ENCODE measurements at places on chromosomes 4 and X. TPM values are rescaled to one million over a fixed set of nuclear protein-coding genes. Genes with fewer than 3 reads are reported as not detected.

GRPR gene
- 0.52 TPM for total RNA-seq

GRCh38 chrX:8044947-8045346 is 117.7 kb upstream of the PNPLA4 start:
- no peaks in the 10 kb centered on the region for H3K36me3 ChIP-seq
- no peaks in the 10 kb centered on the region for H3K4me1 ChIP-seq
- no peak overlapping the region for H3K27ac ChIP-seq
- H3K27me3 ChIP-seq = no peaks in the 10 kb centered on the region
- no peak for DNase-seq

GRCh38 chr4:46392421-46392820 is 2.5 kb upstream of the GABRA2 start:
- H3K36me3 ChIP-seq = no peaks in the 10 kb centered on the region
- no peak for DNase-seq
- H3K4me1 ChIP-seq = no peaks in the 10 kb centered on the region
- H3K27ac ChIP-seq = no peak overlapping the region
- H3K4me3 ChIP-seq = no peak overlapping the region

DNA sequence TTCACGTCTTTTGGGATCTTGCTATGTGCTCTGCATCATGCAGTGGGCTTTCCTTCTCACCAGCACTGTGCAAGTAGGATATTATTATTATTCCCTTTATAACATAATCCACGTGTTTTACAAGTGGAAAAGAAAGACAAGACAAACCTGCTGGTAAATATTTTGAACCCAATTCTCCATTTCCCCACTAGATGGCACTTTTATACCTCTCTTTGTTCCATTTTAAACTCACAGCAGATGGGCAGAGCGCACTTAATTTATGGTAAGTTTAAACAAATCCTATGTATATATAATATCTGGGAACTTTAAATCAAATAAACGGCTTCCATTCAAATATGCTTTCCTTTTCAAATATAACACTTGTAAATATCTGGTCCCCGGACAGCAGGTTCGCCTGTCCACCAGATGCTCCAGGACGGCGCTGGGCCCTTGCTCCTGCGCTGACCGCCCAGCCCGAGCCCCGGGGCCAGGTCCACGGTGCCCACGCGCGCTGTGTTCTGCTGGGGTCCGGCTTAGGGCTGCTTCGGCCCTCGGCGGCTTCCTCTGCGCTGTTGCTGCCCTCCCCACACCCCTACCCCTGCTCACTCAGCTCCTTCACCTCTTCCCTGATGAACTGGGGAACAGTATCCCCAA is 31.1 kb downstream of the F11 start:
- DNase-seq = peak; percentile 79
- no peaks in the 10 kb centered on the region for H3K27me3 ChIP-seq
- no peak overlapping the region for H3K4me3 ChIP-seq
- no peaks in the 10 kb centered on the region for H3K36me3 ChIP-seq
- no peaks in the 10 kb centered on the region for H3K4me1 ChIP-seq

AMOT gene
- total RNA-seq = 2.1 TPM

SLC2A9 gene
- total RNA-seq = not detected

- H3K4me1 ChIP-seq = no peaks in the 10 kb centered on the region
- DNase-seq = no peak
- H3K4me3 ChIP-seq = no peak overlapping the region
- no peaks in the 10 kb centered on the region for H3K36me3 ChIP-seq
Observed at GRCh38 chr4:151799417-151800012, 38.7 kb upstream of the GATB start.

TRPC5OS gene
- total RNA-seq = not detected

IL1RAPL2 gene
- not detected for total RNA-seq

- DNase-seq = no peak
- H3K36me3 ChIP-seq = no peaks in the 10 kb centered on the region
- H3K4me3 ChIP-seq = no peak overlapping the region
- H3K27ac ChIP-seq = no peak overlapping the region
- peaks cover 14% of the 10 kb centered on the region for H3K27me3 ChIP-seq
- no peaks in the 10 kb centered on the region for H3K4me1 ChIP-seq
Observed at GRCh38 chr4:88458104-88458740, 1.3 kb downstream of the HERC5 start.

CSAG3 gene
- not detected for total RNA-seq

RAI2 gene
- not detected for total RNA-seq

STK32B gene
- 15.1 TPM for total RNA-seq

- no peaks in the 10 kb centered on the region for H3K36me3 ChIP-seq
- H3K4me3 ChIP-seq = no peak overlapping the region
- H3K27ac ChIP-seq = no peak overlapping the region
Observed at GRCh38 chr4:119833611-119834010, 205.0 kb upstream of the PDE5A start.

GRCh38 chr4:20684852-20685763 is 15.2 kb upstream of the PACRGL start:
- no peak overlapping the region for H3K27ac ChIP-seq
- peak; percentile 57 for DNase-seq
- no peaks in the 10 kb centered on the region for H3K36me3 ChIP-seq
- H3K4me1 ChIP-seq = no peaks in the 10 kb centered on the region

DNA sequence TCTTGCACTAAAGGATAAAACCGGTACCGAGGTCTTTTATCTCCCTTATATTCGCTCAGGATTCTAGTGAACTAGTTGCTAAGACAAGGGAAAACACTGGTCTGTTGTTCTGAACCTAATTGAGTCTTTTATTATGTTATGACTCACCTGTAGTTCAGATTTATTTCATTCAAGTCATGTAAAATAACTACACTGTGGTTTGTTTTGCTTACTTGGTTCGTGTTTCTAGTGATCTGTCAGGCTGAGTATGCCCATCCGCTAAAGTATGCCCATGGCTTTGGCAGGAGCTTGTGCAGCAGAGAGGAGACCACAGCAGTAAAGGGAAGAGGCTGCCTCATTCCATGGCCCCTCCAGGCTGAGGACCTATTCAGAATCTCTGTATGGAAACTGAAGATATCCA is 126.1 kb downstream of the AFF1 start:
- no peak for DNase-seq
- H3K36me3 ChIP-seq = peaks cover 3% of the 10 kb centered on the region
- peaks cover 10% of the 10 kb centered on the region for H3K4me1 ChIP-seq
- no peak overlapping the region for H3K27ac ChIP-seq

DNA sequence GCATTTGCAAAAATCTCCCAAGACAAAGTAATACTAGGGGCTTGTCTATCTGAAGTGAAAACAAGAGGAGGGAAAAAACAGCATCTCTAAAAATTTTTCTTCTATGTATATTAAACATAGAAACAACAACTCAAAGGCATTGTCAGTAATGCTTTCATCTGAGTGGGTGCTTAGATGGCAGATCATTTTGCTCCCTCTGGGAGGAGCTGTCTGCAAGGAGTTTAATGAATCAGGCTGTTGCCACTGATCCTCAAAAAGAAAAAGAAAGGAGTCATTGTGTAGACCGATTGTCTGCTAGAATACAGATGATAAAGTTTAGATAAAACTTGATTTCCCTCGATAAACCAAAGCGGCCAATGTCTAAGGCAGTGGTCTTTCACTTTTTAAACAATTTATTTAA is 49.7 kb upstream of the KLHL8 start:
- no peak overlapping the region for H3K27ac ChIP-seq
- DNase-seq = peak; percentile 51
- no peaks in the 10 kb centered on the region for H3K27me3 ChIP-seq
- H3K4me1 ChIP-seq = no peaks in the 10 kb centered on the region

DNA sequence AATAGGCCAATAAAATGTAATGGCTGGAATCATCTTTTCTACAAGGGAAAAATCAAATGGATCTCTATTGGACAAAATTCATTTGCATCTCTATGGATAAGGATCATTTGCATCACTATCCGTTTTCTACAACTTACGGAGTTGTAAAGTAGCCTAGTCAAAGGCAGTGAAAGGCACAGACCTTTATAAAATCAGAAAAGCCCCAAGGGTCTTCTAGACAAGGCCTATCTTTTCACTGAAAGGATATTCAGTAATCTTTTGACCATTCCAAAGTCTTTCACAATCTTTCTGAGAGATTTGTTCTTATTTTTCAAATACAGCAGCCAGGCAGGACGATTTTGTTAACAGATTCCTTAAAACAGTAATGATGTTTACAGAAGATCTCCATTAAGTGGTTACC is 119.5 kb upstream of the JADE1 start:
- no peak overlapping the region for H3K4me3 ChIP-seq
- H3K27me3 ChIP-seq = no peaks in the 10 kb centered on the region
- no peak overlapping the region for H3K27ac ChIP-seq

DNA sequence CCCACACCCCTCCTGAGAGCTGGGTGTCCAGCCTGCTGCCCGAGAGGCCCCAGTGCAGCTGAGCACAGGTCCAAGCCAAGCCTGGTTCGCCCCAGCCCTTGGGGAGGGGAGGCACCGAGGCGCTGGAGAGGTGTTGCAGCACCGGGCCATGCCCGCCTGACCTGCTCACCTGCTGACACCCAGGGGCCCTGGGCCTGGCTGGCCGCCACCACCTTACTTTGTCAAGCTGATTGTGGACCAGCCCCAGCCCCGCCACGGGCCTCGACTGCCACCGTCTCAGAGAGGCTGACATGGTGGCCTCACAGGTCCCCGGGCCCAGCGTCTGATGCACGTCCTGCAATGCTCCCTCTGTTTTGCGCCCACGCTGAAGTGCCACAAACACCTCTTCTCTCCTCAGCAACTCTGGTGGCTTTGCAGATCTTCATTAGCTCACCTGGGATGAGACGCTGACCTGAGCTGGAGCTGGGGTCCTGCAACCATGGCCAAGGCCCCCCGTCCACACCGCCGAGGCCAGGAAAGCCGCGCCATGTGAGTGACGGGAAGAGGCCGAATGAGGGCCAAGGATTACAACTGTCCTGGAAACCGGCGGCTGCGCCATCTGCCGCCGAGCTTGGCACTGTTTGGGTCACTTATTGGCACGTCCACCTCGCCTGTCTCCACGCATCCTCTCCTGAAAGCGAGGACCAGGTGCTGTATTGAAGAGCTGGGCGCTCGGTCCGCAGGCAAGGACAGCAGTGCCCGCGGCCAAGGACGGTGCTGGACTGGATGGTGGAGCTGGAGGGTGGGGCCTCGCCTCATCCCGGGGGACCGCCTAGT is 7.6 kb downstream of the CPLX1 start:
- H3K4me1 ChIP-seq = no peaks in the 10 kb centered on the region
- no peaks in the 10 kb centered on the region for H3K36me3 ChIP-seq
- H3K27me3 ChIP-seq = peaks cover 3% of the 10 kb centered on the region
- H3K4me3 ChIP-seq = no peak overlapping the region

UPF3B gene
- total RNA-seq = 22.6 TPM

- no peak for DNase-seq
- no peaks in the 10 kb centered on the region for H3K27me3 ChIP-seq
- no peaks in the 10 kb centered on the region for H3K4me1 ChIP-seq
- no peaks in the 10 kb centered on the region for H3K36me3 ChIP-seq
Observed at GRCh38 chrX:73647632-73648322, 84.8 kb downstream of the CHIC1 start.

DNA sequence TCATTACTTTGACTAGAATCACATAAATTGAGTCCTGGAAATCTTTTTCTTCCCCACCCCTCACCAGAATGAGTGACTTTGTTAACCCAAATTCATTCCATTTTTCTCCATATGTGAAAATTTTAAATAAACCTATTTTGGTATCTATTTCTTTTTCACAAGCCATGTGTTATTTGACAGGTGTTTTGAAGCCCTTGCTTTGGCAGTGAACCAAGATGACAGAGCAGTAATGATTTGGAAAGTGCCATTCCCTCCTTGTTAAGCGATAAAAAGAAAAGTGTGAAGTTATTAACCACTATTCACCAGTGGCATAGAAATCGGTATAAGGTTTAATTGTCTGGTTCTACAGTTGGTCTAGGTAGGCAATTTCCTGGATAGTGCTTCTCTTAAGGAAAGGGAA is 66.1 kb downstream of the POLA1 start:
- no peak overlapping the region for H3K4me3 ChIP-seq
- no peaks in the 10 kb centered on the region for H3K27me3 ChIP-seq
- H3K4me1 ChIP-seq = peaks cover 5% of the 10 kb centered on the region
- H3K36me3 ChIP-seq = peaks cover 9% of the 10 kb centered on the region
- H3K27ac ChIP-seq = no peak overlapping the region

- no peaks in the 10 kb centered on the region for H3K36me3 ChIP-seq
- H3K27me3 ChIP-seq = no peaks in the 10 kb centered on the region
- no peak overlapping the region for H3K4me3 ChIP-seq
- no peaks in the 10 kb centered on the region for H3K4me1 ChIP-seq
- no peak for DNase-seq
- no peak overlapping the region for H3K27ac ChIP-seq
Observed at GRCh38 chr4:2576290-2576689, 39.8 kb downstream of the FAM193A start.

DNA sequence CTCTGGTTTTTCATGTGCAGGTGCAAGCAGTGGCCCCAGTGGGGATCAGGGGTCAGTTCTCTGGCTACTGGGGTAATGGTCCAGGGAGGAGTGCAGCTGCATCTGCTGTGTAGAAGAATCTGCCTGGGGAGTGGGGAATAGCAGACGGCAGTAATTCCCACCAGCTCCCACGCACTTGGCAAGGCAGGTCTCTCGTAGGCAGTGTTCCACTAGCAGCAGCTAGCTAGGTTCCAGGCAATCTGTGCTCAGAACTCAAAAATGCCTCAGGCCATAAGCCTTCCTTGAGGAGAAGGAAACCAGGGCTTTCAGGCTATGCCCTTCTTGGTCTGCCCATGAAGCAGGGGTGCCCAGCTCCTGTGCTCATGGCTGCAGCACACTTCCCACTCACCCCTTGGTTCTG is 38.8 kb downstream of the DCLK2 start:
- no peaks in the 10 kb centered on the region for H3K36me3 ChIP-seq
- H3K4me1 ChIP-seq = no peaks in the 10 kb centered on the region
- no peak for DNase-seq
- no peaks in the 10 kb centered on the region for H3K27me3 ChIP-seq
- H3K27ac ChIP-seq = no peak overlapping the region
- H3K4me3 ChIP-seq = no peak overlapping the region

DNA sequence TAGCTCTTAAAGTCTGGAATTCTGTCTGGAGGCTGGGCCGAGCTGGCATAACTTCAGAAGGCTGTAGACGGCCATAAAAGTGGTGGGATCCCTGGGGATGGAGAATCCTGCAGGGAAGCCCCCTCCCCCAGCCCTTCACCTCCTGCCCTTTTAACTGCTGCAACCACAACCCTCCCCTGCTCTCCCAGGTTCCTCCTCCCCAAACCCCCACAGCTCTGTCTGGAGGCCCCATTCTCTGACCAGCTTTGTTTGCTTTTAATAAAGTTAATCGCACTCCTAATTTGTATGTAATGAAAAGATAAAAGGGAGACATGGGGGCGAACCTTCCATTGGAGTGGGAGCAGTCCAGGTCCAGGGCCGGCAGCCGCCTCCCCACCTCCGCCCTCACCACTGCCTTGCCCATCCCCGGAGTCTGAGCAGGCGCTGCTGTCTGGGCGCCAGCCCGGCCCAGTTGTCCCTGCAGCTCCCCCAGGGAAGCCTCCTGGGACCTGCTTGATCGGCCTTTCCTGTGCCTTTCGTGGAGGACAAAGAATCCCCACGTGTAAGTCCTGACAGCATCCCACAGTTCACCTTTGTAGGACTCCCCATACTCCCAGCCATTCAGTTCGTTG is 84.3 kb downstream of the PJA1 start:
- no peaks in the 10 kb centered on the region for H3K27me3 ChIP-seq
- H3K4me1 ChIP-seq = no peaks in the 10 kb centered on the region
- H3K4me3 ChIP-seq = no peak overlapping the region

- DNase-seq = no peak
- H3K27ac ChIP-seq = no peak overlapping the region
- H3K36me3 ChIP-seq = no peaks in the 10 kb centered on the region
- H3K4me1 ChIP-seq = no peaks in the 10 kb centered on the region
- no peak overlapping the region for H3K4me3 ChIP-seq
Observed at GRCh38 chr4:46986922-46987638, 6.3 kb downstream of the GABRA4 start.

- DNase-seq = no peak
- H3K36me3 ChIP-seq = no peaks in the 10 kb centered on the region
- H3K4me1 ChIP-seq = no peaks in the 10 kb centered on the region
- no peak overlapping the region for H3K4me3 ChIP-seq
- peaks cover 88% of the 10 kb centered on the region for H3K27me3 ChIP-seq
Observed at GRCh38 chr4:8703857-8704495, 111.4 kb downstream of the CPZ start.

TLR2 gene
- total RNA-seq = 0.94 TPM

Measured in A673 (cell line).